ENCODE measurements at places on chromosomes 16 and 17. TPM values are rescaled to one million over a fixed set of nuclear protein-coding genes. Genes with fewer than 3 reads are reported as not detected.
A peak's percentile ranks its signal among the peaks of the same experiment; 100 is the strongest.

The SKAP1 gene
- polyA plus RNA-seq = 9.6 TPM

The CEMP1 gene
- polyA plus RNA-seq = 2.8 TPM

GRCh38 chr17:28521311-28522085, 15.3 kb downstream of the FOXN1 start:
- peak; percentile 86 for DNase-seq

DNA sequence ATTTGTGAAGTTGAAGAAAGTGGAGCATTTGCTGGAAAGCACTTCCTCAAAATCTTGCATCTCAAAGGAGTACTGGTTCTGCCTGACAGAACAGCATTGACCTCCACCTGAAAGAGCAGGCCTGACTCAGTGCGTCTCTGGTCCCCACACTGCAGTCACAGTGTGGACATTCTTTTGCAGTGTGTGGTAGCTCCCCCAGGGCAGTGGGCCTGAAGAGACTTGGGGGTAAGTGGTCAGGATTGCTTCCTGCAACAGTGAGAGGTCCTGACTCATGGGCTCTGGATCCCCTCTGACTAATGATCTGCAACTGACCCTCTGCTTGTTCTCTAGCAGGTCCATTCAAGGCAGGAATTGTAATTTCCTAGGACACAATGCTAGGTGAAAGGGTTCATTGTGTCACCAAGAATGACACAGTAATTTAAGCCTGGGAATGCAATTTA, 204.9 kb upstream of the KCNJ16 start:
- DNase-seq = no peak

DNA sequence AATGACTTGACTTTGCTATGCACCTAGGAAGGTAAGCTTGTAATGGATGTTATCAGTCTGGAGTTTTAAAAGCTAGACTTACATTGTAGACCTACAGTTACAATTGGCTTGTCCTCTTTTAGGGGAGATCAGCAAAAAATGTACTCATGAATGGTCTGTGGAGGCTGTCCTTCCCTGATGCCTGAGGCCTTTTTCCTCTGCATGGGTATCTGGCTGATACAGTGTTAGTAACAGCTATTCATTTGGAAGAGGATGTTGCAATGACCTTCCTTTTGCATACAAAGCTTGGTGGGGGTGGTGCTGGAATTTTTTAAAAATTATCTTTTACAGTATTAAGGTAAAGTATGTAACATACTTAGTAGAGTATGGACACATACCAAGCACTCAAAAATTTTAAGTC, 525.5 kb downstream of the KIF2B start:
- DNase-seq = no peak

DNA sequence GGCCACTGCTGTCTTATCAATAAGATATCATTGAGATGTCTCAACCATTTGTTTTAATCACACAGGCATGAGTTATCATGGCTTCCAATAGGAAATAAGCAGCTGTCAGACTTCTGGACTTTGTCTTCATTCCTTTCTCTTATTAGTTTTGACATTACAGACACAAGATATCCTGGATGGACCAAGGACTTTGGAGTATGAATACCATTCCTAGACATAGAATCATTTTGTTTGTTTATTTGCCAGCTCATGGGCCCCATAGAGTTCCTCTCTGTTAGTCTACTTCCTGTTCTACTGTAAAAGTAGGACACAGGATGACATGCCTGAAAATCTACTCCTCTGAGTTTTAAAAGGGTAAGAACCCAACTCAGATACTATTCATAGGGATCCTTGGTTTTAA, 77.7 kb upstream of the KCNJ16 start:
- no peak for DNase-seq

- DNase-seq = no peak
These were observed 6.8 kb downstream of the ZNF267 start for GRCh38 chr16:31880322-31880979.

- DNase-seq = no peak
These were observed 488.1 kb downstream of the MAF start for GRCh38 chr16:79112462-79112861.
